Neural progenitor cell (in vitro differentiated cells): ENCODE measurements at places on chromosomes 16 and 17.

GRCh38 chr16:87881324-87882200, 12.3 kb upstream of the SLC7A5 start:
- no peak for DNase-seq

- no peak for DNase-seq
Measured at GRCh38 chr17:77343031-77343800, 202.4 kb downstream of the SEC14L1 start.

DNA sequence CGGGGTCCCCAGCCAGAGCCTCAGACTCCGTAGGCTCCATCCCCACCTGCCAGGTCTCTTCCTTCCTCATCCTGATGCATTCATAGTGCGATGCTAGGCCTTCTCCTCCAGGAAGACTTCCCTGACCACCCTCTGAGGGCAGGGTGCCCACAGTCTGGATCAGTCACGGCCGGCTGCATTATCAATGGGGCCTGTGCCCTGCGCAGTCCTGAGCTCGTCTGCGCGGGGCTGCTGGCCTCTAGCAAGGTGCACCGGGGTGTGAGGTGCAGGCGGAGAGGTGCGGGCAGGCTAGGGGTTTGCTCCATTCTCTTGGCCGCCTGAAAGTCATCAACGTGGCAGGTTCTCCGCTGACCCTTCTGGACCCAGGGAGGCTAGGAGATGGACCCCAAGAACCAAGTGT, 56.9 kb upstream of the ACSF3 start:
- no peak for DNase-seq

DNA sequence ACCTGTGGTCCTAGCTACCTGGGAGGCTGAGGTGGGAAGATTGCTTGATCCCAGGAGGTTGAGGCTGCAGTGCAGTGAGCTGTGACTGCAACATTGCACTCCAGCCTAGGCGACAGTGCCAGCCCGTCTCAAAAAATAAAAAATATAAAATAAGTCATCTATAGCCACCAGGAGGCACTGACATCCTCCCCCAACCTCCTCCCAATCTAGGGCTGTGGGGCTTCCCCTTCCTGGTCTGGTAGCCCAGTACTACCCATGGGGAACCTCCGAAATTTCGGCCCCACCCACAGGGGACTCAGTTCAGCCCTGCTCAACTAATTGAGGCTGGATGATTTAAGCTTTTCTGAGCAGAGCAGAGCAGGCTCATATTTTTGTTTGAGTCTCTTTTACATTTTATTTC, 3.2 kb downstream of the ZSCAN10 start:
- DNase-seq = no peak

DNA sequence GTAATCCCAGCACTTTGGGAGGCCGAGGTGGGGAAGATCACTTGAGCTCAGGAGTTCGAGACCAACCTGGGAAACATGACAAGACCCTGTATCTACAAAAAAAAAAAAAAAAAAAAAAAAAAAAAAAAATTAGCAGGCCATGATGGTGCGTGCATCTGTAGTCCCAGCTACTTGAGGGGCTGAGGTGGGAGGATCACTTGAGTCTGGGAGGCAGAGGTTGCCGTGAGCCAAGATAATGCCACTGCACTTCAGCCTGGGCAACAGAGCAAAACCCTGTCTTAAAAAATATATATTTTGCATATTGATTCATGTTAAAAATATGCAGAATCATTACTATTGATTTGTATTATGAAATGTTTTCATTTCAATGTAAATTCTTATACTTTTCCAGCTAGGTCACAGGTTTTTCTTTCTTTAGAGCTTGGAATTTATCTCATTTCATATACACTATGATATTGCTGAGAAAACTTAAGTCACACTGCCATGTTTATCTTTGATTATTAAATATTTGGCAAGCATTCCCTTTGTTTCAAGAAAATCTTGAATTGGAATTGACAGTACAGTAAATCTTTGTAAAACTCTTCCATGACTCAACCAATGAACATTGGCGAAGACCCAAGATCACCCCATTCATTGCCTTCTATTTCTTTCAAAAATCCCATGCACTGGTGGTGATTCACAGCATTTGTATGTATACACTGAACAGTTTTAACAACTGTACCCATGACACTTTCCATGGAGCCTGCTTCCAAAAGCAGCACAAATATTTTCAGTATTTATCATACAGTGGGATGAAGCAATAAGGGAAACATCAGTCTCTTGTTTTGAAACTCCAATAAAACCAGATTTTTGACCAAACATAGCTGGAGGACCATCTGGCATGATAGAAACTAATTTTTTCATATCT, 83.5 kb upstream of the TNRC6A start:
- DNase-seq = no peak

DNA sequence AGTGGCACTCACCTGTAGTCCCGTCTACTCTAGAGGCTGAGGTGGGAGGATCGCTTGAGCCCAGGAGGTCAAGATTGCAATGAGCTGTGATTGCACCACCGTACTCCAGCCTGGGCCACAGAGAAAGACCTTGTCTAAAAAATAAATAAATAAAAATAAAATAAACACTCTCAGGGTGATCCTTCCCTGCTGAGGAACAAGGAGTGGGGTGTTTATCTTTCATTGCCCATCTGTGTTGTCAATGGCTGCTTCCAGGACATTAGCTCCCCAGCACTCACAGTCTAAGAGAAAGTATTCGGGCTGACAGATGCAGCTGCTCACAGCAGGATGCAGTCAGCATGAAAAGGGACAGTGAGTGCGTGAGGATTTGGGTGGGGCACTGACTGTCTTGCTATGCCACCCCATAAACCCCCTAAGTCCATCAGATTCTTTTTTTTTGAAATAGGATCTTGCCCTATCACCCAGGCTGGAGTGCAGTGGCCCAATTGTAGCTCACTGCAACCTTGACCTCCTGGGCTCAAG, 31.3 kb upstream of the RBBP6 start:
- DNase-seq = no peak

- DNase-seq = no peak
Measured at GRCh38 chr17:70208080-70208794, 38.9 kb downstream of the KCNJ2 start.

DNA sequence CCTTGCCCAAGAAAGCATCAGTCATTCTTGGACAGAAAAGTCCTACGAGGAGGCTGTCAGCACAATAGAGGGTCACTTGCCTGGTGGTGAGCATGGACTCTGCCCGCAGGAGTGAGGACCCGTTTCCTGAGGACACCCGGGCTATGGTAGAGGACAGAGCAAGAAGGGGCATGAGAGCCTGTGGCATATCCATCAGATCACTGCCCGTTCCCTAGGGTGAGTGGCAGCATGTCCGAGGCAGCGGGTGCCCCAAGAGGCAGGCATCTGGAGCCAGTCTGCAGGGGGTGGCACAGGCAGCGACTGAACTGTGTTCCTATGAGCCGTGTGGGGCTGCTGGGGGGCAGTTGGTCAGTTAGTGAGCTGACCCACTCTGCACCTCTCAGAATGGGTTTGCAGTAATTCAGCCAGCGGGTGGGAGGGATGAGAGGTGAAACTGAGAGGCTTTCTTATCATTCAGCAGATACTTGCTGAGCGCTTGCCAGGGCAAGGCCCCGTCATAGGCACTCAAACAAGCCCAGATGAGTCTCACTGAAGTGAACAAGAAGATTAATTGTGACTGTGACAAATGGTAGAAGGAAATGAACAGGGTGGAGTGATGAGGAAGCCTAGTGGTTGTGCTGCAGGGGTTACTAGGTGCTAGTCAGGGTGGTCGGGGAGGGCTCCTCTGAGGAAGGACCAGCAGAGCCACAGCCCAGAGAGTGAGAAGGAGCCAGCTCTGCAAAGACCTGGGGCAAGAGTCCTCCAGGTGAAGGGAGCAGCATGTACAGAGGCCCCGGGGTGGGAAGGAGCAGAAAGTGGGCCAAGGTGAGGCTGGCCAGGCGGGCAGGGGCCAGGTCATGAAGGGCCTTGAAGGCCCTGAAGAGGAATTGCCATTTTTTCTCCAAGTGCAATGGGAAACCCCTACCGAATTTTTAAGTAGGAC, 87.9 kb downstream of the CLEC16A start:
- no peak for DNase-seq

DNA sequence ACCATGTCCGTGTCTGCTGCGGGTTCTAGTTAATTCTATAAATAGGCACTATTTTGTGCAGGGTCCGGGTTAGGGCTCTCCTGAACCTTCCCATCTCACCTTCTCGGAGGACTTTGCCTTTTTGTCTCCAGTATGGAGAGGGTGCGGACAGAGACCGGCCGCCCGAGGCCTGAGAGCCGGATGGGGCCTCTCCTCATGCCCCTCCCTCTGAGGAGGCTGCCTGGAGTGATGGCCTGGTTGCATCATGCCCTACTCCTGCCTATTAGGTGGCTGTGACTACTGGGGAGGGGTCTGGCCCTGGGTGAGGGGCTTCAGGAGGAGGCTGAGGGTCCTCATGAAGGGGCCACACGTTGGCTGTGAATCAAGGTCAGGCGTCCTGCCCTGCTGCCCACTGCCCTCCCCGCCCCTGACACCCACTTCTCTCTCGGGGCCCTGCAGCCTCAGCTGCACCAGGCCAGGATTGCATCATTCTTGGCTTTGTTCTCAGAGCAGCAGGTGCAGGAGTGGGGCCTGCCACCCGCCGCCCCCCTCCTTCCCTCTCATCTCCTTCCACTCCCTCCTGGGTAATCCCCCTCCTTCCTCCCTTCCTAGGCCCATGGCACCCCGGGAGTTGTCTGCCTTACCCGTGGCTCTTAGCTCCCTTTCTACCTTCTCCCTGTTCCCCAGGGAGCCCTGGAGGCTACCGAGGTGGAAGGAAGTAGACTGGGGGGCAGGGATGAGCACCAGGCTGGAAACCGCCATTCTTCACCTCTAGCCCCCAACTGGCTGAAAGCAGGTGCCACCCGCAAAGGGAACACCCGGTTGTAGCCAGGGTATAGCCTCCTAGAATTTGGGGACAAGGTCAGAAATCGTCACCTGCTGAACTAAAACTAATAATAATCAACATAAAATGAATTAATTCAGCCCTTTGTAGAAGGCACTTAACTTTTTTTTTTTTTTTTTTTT, 12.7 kb upstream of the ARHGAP23 start:
- peak; percentile 61 for DNase-seq

GRCh38 chr16:68806422-68806821, 36.9 kb upstream of the TANGO6 start:
- no peak for DNase-seq
